CD4-positive, alpha-beta T cell (primary cell): ENCODE measurements at places on chromosomes 2 and 18.

GRCh38 chr2:7077660-7078267 is 160.6 kb downstream of the RNF144A start:
- no peaks in the 10 kb centered on the region for H3K36me3 ChIP-seq
- DNase-seq: no peak
- no peak overlapping the region for H3K27ac ChIP-seq
- no peaks in the 10 kb centered on the region for H3K4me1 ChIP-seq
- no peaks in the 10 kb centered on the region for H3K27me3 ChIP-seq

GRCh38 chr2:88095022-88095421 is 27.4 kb downstream of the SMYD1 start:
- no peaks in the 10 kb centered on the region for H3K27me3 ChIP-seq
- H3K4me3 ChIP-seq: no peak overlapping the region
- no peak for DNase-seq
- H3K36me3 ChIP-seq: no peaks in the 10 kb centered on the region

DNA sequence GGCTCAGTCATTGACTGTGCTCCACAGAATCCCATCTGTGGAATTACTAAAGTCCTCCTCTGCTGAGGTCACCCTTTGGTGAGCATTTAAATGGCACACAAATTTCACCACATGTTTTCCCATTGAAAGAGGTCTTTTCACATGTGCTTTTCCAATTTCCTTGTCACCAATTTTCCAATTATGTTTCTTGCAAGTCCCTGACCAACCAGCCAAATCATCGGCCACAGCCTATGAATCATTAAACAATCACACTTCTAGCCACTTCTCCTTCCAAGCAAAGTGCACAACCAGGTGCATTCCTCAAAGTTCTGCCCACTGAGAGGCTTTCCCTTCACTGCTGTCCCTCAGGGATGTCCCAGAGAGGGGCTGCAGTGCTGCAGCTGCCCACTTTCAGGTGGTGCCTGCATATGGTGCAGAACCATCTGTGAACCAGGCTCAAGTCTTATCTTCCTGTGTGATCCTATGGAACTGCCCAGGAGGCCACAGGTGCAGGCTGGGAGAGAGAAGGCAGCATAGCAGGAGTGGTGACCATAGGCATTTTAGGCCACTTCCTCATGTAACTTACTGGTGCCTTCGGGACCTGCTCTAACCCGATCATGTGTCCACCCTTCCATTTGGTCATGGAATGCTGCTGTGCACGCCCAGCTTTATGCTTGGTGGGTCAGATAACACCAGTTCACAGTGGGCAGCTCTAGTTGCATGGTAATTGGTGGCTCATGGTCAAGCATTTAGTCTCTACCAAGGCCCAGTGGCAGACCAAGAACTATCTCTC is 153.0 kb downstream of the SEPTIN10 start:
- no peaks in the 10 kb centered on the region for H3K27me3 ChIP-seq
- no peak for DNase-seq
- no peaks in the 10 kb centered on the region for H3K36me3 ChIP-seq
- H3K4me1 ChIP-seq: no peaks in the 10 kb centered on the region

DNA sequence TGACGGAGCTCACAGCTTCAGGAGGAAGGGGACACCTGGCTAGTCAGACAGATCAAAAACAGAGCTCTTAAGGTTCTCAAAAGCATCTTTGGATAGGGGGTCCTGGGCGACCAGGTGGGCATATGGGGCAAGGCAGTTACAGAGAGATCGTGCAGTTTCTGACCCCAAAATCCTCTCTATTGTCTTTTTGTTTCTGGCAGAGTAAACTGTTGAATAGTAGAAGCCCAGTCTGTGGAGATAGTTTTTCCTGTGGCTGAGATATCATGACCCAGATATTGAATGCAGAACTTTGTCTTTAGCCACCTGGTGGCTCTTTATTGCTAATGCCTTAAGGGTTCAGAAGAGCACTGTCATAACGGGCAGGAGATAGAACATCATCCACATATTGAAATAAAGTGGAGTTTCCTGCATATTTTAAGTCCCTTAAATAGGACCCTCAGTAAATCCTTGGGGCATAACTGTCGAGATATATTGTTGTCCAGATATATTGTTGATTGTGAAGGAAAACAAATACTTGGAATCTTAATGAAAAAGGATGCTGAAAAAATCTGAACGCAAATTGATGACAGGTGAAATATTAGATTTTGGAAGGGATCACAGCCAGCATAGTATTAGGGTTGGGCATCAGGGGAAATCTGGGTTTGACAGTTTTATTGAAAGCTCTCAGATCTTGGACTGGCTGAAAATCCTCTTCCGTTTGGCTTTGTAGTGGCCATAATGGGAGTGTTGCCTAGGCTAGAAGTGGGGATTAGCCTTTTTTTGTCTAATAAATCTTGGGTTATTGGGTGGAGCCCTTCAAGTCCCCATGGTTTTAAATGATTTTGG is 14.1 kb upstream of the ZDBF2 start:
- H3K4me3 ChIP-seq: no peak overlapping the region
- H3K27ac ChIP-seq: no peak overlapping the region
- peaks cover 73% of the 10 kb centered on the region for H3K27me3 ChIP-seq
- no peaks in the 10 kb centered on the region for H3K36me3 ChIP-seq
- no peak for DNase-seq
- peaks cover 3% of the 10 kb centered on the region for H3K4me1 ChIP-seq

DNA sequence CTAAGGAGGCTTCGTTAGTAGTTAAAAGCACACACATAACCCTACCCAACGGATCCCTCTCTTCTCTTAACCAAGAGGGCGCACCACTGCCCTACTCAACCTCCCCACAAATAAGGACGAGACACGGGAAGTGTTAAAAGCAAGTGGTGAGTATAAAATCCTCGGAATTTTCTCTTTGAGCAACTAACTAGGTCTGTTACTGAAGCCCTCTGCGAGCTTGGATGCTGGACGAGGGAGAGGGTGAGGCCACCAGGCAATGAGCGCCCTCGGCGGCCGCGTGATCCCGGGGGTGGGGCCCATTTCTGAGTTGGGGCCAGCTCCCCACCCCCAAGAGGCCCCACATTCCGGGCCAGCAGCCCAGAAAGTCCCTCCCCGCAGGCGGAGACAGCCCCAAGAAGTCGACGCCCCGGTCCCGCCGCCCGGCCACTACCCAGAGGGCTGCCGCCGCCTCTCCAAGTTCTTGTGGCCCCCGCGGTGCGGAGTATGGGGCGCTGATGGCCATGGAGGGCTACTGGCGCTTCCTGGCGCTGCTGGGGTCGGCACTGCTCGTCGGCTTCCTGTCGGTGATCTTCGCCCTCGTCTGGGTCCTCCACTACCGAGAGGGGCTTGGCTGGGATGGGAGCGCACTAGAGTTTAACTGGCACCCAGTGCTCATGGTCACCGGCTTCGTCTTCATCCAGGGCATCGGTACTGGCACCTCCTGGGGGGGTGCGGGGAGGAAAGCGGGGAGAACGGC is at the start of gene CYBRD1:
CYBRD1 (plus strand) TSS at position 423 of the 736 bp plus-strand sequence; CDS start at position 495, 72 bp downstream.
- peaks cover 21% of the 10 kb centered on the region for H3K27me3 ChIP-seq
- no peaks in the 10 kb centered on the region for H3K36me3 ChIP-seq
- peaks cover 23% of the 10 kb centered on the region for H3K4me1 ChIP-seq
- H3K27ac ChIP-seq: no peak within 1 kb of the TSS
- H3K4me3 ChIP-seq: peak within 1 kb of the TSS; percentile 47
- no peak for DNase-seq

DNA sequence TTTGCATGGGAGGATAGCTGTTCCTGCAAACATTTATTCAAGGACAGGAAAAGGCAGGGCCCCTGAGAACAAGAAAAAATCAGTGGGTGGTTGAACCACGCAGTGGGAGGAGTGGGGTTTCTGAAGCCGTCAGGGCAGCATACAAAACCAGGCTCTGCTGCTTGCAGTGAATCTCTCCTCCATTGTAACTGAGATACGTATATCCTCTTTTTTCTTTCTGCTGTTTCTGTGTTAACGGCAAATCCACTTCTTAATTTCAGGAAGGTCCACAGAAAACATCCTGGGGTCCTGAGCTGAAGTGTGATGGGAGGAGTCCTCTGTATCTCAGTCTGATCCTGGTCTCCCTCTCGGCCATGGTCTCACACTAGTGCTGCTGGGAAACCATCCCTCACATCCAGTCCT is 27.2 kb upstream of the KCNF1 start:
- DNase-seq: no peak
- no peaks in the 10 kb centered on the region for H3K36me3 ChIP-seq
- no peaks in the 10 kb centered on the region for H3K27me3 ChIP-seq
- H3K27ac ChIP-seq: no peak overlapping the region
- H3K4me1 ChIP-seq: no peaks in the 10 kb centered on the region
